ENCODE measurements at places on chromosomes 5 and 9. TPM values are rescaled to one million over a fixed set of nuclear protein-coding genes. Genes with fewer than 3 reads are reported as not detected.
A peak's percentile ranks its signal among the peaks of the same experiment; 100 is the strongest.

DNA sequence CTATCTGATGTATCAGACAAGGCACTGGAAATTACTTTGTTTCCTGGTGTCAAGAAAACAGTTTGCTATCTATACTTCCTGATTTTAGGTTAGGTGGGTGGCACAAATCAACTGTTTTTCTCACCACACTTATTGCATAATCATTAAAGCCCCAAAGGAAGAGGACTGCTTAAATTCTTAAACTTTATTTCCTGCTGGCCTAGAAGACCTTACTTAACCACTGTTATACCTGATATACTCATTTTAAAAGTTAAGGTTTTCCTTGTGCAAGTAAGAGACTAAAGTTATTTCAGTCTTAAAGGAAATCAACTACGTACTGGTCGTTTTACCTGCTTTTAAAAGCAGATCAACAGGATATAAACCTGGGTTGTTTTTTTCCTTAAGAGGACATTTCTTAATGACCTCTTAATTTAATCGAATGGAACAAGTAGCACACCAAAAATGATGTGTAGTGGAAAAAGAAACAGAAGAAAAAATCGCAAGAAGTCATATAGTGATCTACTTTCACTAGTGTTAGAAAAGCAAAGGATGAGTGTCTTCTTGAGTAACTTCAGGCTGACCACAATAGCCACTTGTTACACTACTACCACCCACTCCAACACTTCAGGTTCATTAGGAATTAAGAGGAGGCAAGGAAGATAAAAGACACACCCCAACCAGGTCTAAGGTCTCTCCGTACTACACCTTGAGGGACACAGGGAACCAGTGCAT lies 974 bp downstream of the CLINT1 start:
- no peak for DNase-seq

DNA sequence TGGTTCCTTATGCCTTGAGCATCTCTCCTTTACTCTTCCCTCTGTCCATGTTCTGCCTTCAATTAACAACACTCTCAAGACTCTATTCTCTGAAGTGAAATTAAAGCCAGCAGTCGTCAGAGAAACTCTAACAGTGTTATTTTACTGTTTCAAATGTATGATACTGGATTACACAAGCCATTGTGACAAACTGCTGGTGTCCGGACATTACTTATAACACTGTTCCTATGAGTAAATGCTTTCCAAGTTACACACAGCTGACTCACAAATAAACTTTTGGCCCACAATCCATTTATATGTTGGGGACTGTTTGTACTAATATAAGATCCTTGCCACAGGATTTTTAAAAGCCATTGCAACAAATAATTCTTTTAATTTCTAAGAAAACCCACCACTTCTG lies 63.2 kb upstream of the GHR start:
- DNase-seq, result no peak

DNA sequence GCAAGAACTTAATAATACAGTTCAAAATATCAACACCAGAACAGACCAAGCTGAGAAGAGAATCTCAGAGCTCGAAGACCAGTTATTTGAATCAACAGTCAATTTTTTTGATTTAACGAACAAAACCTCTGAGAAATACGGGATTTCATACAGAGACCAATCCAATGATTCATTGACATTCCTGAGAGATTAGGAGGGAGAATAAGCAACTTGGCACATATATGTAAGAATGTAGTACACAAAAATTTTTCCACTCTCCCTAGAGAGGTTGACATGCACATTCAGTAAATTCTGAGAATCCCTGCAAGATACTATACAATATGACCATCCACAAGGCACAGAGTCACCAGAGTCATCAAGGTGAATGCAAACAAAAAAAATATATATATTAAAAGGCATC lies 1577.3 kb upstream of the C9orf72 start:
- DNase-seq, result no peak

DNA sequence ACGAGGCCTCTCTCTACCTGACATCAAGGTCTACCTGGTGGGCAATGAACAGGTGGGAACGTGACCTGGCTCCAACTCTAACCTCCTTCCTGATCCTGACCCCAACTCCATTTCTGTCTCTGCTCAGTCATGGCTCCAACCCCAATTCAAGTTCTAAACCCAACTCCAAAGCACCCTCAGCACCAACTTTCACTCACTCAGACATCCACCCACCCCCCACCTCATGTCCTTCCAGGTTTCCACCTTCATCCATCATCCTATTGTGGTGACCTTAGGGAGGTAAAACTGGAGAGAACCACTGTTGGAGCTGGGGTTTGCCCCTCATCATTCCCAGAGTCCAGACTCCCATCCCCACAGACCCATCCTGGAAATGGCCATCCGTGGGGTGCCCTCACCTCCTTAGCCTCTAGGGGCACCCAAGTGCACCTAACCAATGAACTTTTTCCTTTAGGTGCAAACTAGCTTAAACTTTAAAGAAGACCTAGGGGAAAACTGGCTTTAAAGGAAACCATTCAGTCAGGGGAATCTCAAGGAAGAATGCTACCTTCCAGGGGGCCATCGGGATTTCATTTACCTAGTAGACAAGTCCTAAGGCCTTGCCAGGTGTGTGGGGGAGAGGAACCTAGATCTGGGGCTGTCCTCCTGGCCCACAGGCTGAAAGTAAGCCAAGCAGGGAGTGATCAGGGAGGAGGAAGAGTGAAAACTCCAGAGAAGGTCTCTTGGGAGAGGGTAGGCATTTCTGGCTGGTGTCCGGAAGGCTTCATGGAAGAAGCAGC lies 11.3 kb downstream of the RGS14 start:
- DNase-seq, result no peak

C6 gene
- polyA plus RNA-seq, result 0.22 TPM

DNA sequence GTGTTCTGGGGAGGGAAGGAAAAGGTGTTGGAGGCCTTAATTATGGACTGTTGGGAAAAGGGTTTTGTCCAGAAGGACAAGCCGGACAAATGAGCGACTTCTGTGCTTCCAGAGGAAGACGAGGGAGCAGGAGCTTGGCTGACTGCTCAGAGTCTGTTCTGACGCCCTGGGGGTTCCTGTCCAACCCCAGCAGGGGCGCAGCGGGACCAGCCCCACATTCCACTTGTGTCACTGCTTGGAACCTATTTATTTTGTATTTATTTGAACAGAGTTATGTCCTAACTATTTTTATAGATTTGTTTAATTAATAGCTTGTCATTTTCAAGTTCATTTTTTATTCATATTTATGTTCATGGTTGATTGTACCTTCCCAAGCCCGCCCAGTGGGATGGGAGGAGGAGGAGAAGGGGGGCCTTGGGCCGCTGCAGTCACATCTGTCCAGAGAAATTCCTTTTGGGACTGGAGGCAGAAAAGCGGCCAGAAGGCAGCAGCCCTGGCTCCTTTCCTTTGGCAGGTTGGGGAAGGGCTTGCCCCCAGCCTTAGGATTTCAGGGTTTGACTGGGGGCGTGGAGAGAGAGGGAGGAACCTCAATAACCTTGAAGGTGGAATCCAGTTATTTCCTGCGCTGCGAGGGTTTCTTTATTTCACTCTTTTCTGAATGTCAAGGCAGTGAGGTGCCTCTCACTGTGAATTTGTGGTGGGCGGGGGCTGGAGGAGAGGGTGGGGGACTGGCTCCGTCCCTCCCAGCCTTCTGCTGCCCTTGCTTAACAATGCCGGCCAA lies 19.1 kb downstream of the PTGES2 start:
- DNase-seq, result no peak

PCDHGA9 gene
- polyA plus RNA-seq, result 6.4 TPM

- no peak for DNase-seq
Observed at GRCh38 chr5:115433918-115434317, 110.7 kb downstream of the FEM1C start.

GRCh38 chr5:120062515-120062917 lies 401.6 kb upstream of the PRR16 start:
- no peak for DNase-seq

DNA sequence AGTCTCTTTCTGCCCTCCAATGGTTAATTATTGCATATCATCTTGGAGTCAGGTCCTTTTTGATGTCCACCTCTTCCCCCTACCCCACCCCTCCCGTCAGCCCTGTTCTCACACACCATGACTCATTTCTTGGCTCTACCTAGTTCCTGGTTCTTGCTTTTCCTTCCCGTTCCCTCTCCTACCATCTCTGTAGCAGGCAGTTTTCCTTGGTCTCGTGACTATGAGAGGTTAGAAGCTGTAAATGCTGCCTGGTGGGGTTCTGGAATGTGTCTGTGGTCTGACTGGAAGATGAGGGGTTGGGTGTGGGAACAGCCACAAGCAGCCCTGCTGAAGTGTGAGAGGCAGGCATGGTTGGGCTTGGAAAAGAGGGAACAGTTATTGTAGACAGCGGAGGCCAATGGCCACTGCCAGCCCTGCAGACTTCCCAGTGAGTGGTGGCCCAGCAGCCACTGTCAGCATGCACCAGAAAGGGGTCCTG lies 18.2 kb downstream of the SLC22A5 start:
- peak; percentile 93 for DNase-seq

- no peak for DNase-seq
Observed at GRCh38 chr9:18824095-18824666, 208.8 kb downstream of the SAXO1 start.

DNA sequence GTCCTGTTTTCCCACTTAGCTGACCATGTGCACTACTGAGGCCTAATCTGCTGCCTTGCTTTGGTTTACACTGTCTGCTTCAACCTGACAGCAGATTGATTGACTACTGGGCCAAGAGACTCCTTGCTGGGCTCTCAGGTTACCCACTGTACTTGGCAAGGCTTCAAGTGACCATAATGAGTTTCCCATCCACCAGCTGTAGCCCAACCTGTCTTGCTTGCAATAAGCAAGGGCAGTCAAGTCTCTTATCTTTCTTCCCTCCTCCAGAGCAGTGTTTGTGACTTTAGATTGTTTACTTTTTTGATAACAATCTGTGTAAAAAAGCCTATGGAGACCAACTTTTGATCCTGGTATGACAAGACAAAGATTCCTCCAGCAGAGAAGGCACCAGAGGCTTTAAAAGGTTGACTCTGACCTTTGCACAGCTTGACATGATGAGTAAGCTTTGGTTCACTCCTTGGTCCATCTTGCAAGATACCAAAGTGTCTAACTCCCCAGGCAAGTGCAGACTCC lies 912.3 kb upstream of the SEMA6A start:
- DNase-seq, result no peak

NUTM2G gene
- polyA plus RNA-seq, result not detected

- no peak for DNase-seq
Observed at GRCh38 chr5:79236970-79237739, 1.2 kb downstream of the JMY start.

DNA sequence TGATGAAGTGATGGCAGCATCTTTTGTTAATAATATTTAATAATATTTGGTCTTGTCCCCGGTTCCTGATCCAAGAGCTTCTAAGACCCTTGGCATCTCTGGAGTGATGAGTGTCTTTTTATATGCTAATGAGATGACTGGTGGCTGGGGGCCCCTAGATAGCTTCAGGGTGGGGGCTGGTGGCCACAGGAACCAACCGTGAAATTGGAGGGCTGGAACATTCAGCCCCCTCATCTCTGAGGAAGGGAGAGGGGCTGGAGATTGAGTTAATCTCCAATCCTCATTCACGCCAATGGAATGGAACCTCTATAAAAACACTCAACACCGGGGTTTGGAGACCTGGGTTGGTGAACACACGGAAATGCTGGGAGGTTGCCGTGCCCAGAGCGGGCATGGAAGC lies 78.2 kb upstream of the RAPGEF1 start:
- DNase-seq, result no peak

- DNase-seq, result no peak
Observed at GRCh38 chr5:174625591-174626350, 98.6 kb upstream of the MSX2 start.

GRCh38 chr9:110898866-110899265 lies 139.4 kb downstream of the LPAR1 start:
- DNase-seq, result no peak

GRCh38 chr5:52811067-52811749 lies 23.5 kb downstream of the ITGA1 start:
- no peak for DNase-seq

DNA sequence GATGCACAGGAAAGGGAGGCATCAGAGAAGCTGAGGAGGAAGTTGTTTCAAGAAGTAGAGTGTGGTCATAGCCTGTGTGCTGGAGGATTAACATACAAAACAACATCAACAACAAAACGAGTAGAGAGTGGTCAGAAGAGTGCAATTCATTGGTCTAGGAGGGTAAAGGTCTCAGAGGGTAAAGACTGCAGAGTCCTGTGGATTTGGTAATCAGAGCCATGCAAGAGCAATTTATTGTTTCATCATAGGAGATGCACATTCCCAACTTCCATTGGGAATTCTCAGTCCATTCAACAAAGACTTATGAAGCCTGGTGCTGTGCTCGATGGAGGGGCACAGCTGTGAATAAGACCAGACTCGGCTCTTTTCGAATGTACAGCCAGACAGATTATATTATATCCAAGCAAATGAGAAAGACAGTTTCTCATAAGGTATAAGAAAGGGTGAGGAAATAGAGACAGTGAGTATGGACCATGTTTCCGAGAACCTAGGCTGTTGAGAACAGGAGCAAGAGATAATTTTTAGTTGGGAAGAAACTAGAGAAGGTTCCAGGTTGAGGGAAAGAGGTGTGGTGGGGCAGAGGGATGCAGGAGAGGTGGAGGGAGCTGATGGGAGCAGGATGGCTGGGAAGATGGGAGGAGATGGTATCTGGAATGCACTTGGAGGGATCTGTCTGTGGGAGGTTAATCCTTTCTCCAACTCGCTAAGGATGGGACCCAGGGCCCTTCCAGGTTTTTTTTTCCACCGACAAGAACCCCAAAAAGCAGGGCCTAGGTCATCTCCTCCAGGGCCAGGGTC lies 7.9 kb upstream of the MYORG start:
- no peak for DNase-seq

ZNF366 gene
- not detected for polyA plus RNA-seq

- peak; percentile 4 for DNase-seq
Observed at GRCh38 chr5:43874772-43875171, 271.8 kb downstream of the NNT start.

GRCh38 chr9:363274-363612 lies 148.6 kb downstream of the DOCK8 start:
- DNase-seq, result no peak

GRCh38 chr5:11324521-11325289 lies 563.7 kb upstream of the DAP start:
- no peak for DNase-seq

GRCh38 chr5:147686421-147686820 lies 96.1 kb downstream of the JAKMIP2 start:
- no peak for DNase-seq

DNA sequence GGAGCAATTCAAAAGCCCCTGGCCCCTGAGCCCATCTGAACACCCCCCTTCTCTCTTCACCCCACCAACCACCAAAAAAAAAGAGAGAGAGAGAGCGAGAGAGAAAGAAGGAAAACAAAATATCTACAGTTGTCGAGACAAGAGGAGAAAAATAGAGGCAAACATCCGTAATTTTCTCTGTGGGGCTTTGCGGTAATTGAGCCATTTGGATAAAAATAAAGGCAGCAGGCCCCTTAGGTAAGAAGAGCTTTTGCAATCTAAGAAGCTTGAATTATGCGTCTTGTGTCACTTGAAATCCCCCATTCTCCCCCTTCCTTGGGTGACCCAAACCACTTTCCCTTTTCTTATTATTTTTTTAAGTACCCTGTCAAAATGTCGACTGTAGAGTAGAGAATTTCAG lies 35.5 kb upstream of the FUBP3 start:
- no peak for DNase-seq
